ENCODE measurements at places on chromosomes 4 and X.

GRCh38 chr4:110058677-110059076 is 139.7 kb downstream of the ELOVL6 start:
- DNase-seq, result no peak

- DNase-seq, result no peak
Observed at GRCh38 chr4:183264614-183265013, 55.5 kb downstream of the CLDN22 start.

- DNase-seq, result no peak
Observed at GRCh38 chr4:151437505-151437904, 28.5 kb downstream of the FHIP1A start.

- no peak for DNase-seq
Observed at GRCh38 chr4:62006108-62006507, 806.0 kb downstream of the ADGRL3 start.

DNA sequence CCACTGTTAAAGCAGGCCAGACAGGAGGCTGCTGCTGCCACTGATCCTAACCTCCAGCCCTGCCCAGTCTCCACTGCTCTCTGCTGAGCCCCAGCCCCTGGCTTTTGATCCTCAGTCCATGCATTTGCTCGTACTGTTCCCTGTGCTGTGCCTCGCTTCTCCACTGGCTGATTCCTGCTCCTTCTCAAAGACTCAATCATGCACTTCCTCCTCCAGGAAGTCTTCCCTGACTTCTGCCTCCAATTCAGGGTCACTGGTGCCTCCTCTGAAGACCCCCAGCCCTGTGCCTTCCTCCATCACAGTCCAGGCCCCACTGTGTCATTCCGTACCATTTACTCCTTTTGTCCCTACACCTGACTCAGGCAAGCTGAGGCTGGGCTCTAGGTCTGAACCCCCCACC is 230.6 kb upstream of the PSAPL1 start:
- no peak for DNase-seq

DNA sequence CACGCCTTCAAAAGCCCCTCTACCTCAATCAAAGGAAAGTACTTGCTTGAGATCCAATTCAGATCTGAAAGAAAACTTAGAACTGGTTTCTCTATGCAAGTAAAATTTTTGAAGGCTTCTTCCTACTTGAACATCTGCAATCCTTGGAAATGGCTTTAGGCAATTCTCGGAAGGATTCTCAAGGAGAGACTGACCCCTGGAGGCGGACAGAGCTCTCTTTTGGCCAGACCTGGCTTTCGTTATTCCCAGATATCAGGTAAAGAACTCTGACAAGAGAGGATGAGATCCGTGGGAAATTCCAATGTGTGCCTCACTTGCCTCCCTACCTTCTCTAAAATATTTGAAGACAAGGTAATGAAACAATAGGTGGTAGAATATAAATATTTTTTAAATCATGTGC is 670.3 kb upstream of the FAM241A start:
- no peak for DNase-seq

DNA sequence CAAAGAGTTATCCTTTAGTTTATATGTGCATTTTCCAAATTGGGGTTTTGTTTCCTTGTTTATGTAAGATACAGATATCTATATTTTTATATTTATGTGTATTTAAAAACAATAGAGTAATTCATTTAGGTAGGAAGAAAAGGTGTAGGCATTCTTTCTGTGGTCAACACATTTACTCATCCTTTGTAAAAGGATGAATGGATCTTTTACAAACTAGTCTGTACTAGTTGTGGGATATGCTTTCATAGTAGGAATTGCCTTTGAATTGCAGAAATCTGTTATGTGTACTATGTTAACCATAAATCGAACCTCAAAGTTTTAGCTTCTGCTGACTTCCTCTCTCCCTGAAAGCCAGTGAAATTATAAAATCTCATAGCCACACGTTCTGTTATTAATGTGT is 128.5 kb downstream of the REPS2 start:
- DNase-seq, result no peak

GRCh38 chrX:150849996-150850720 is 48.3 kb downstream of the CD99L2 start:
- peak; percentile 54 for DNase-seq

GRCh38 chrX:7316280-7316679 is 168.3 kb upstream of the PUDP start:
- DNase-seq, result no peak

DNA sequence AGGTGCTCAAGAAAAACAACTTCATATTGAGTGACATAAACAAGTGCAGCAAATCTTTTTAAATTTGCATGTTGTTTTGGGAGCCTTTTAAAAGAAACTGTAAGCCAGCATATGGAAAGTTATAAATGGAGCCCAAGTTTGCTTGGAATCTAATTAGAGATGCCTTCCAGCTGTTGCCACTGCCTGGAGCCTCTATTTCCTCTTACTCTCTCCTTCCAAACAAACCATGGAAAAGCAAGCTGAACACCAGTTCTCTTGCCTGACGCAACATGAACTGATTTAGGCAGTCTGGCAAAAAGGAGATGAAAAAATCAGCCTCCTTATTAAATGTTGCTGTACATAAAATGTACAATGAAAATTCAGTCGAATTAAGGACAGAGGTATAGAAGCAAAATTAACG is 21.5 kb downstream of the ARSJ start:
- no peak for DNase-seq

DNA sequence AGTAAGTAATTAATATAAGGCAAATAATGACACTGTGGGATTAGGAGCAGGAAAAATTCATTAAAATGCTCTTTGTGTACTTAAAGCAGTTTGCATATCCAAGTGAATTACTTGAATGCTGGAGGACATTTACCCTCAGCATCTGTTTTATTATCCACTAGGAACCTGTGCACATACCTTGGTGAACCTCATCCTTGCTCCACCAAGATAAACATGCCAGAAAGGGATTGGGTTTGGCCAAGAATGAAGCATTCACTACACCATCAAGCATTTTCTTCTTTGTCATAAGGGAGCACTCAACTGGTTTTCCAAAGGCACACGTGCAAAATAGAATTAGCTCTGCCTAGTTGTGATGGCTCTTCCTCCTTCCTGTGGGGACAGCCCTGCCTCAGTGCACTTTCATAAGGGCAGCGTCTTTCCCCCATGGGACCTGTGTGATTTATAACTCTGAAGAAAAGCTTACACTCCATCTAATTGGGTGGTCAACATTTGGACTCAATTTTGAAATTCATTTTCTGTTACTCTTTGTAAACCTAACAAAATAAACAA is 291.7 kb downstream of the USP46 start:
- DNase-seq, result no peak

DNA sequence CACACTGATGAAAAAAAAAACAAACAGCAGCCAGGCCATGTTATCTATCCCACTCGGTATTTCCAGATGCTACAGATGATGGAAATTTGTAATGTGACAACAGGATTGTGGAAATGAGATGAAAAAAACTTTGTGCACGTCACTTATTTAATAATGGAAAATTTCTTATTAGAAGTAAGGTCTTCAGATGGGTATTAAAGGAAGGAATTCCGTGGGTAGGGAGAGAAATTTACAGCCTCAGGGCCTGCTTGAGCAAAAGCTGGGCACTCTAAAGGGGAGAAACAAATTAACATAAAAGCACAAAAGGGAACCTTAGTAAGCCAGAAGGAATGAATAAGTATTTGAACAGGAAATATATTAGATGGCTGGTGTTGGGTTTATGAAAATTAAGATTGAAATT is 4.2 kb upstream of the PKD2 start:
- DNase-seq, result no peak

- DNase-seq, result no peak
Observed at GRCh38 chr4:17188125-17188524, 289.7 kb upstream of the LDB2 start.

GRCh38 chr4:6972911-6973310 is 63.3 kb downstream of the TBC1D14 start:
- no peak for DNase-seq

- no peak for DNase-seq
Observed at GRCh38 chrX:21373637-21374162, 518 bp upstream of the CNKSR2 start.

DNA sequence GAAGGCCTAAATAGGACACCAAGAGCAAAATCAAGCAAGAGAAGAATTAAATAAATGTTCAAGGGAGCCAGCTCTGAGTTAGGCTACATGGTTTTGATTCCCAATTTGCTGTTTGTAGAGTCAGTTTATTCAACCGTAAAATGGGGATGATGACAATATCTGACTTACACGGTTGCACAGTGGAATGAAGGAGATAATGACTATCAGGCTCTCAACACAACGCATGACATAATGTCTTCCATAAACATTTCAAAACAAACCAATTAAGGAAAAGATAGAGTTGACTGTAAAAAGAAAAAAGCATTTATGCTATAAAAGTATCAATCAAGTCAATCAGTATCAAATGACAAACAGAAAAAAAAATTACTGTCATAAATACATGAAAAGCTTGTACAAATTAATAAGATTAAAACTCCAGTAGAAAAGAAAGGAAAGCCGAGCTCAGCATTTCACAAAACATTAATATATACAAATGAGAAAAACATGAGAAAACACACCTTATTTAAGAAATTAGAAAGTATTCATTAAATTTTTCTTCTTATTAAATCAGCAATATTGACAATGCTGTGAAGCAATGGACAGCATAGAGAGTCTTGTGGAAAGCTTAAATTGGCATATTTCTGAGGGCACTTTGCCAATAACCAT is 179.0 kb downstream of the SCFD2 start:
- no peak for DNase-seq

DNA sequence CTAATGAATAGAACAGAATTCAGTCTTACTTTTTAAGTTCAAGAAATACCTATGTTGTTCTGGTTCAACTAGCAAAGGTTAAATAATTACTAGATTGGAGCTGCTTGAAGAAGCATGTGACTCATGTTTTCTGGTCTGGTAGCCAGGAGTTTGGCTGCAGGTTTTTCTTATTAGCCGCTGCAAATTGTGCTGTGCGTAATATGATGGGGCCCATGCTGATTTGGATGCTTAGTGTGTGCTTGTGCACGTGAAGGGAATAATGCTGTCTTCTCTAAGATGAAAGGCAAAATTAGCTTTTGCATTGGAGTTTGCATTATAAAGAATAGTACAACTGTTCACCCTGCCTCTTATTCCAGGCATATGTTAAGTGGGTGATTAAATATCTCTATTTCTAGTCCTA is 219.6 kb downstream of the SNCA start:
- no peak for DNase-seq

DNA sequence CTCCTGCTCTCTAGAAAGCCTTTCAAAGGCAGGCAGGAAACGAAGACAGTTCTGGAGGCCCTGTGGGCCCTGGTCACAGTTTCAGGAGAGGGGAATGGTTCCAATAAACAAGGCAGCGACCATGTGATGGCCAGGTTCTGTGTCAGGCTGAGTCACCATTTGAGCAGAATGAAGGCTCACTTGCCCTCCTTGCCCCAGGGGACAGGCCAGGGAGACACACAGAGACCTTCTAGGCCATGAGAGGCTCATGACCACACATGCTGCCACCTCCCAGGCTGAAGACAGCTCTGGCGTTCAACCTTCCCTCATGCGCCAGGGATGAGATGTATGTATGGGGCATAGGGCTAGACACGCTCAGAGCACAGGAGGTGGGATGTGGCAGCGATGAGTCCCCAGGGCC is 22.9 kb upstream of the TRIM2 start:
- no peak for DNase-seq

DNA sequence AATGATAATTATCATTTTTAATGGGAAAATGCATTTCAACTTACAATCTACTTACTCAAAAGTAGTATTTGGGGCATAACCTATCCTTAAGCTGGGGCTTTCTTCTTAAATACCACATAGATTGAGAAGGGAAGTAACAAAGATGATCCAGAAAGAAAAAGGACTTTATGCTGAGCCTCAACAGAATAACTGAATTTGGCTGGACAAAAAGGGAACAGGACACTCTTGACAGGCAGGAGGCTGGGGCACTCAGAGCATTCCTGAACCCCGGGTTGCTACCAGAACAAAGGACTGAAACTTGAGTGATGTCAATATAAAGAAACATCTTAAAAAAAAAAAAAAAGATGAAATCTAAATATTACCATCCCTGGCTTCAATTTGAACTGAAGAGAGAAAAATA is 23.9 kb downstream of the RELL1 start:
- peak; percentile 14 for DNase-seq

- no peak for DNase-seq
Observed at GRCh38 chr4:5036239-5036638, 15.0 kb upstream of the STK32B start.

DNA sequence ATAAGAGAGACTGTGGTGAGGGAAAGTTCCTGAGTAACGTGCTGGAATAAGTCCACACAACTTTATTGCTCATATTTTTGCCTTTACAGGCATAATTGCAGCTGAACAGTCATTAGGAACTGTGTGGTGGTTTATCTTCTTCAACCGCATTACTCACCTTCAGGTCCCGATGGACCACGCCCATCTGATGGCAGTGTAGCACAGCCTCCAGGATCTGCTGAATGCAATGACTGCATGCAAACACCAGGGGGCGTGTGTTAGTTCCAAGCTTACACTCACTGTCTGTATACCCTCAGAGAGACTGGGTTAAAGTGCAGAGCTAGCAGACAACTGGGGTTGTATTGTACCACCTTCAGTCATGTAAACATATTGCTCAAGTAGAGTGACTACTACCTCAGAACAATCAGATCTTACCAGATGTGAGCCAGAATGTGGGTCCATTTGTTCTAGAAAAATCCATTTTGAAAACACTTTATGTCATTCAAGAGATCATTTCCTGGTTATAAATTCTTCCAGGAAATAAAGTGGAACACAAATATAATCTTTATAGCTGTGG is 214.0 kb downstream of the CAMK2D start:
- peak; percentile 82 for DNase-seq

GRCh38 chr4:104818579-104818978 is 323.9 kb upstream of the CXXC4 start:
- no peak for DNase-seq

DNA sequence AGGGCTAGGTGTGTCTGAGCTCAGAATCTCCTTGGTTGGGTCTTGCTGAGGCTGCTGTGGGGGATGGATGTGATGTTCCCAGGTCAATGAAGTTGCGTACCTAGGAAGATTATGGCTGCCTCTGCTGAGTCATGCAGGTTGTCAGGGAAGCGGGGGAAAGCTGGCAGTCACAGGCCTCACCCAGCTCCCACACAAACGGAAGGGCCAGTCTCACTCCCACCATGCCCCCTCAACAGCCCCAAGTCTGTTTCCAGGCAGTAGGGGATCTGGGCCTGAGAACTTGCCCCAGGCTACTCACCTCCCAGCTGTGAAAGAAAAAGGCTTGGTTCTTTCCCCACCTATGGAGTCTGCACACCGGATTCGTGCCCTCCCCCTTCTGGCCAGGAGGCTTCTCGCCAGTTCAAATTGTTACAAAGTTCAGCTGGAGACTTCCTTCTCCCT is 72.9 kb downstream of the WDR44 start:
- DNase-seq, result no peak

- no peak for DNase-seq
Observed at GRCh38 chrX:63349307-63349706, 1.8 kb downstream of the SPIN4 start.

- peak; percentile 50 for DNase-seq
Observed at GRCh38 chrX:153400146-153401132, 711 bp downstream of the PNMA6E start.

GRCh38 chr4:44916411-44916810 is 190.1 kb upstream of the GNPDA2 start:
- no peak for DNase-seq

Measured in inflammatory macrophage (primary cell).